ENCODE measurements at places on chromosomes 12 and 14.

DNA sequence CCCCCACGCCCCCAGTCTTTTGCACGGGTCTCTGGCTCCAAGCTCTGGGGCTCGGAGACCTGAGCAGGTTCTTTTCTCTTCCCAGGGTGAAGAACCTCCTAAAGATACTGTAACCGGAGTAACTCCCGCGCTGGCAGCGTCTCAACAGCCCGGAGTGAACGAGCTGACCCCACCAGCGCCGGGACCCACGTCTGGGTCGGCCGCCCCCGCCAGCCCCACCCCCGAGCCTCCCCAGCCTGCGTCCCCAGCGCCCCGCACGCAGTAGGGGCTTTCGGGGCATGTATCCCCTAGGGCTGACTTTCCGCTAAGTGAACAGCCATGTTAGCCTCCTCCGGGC lies 858 bp downstream of the SLC35F4 start:
- DNase-seq: no peak

DNA sequence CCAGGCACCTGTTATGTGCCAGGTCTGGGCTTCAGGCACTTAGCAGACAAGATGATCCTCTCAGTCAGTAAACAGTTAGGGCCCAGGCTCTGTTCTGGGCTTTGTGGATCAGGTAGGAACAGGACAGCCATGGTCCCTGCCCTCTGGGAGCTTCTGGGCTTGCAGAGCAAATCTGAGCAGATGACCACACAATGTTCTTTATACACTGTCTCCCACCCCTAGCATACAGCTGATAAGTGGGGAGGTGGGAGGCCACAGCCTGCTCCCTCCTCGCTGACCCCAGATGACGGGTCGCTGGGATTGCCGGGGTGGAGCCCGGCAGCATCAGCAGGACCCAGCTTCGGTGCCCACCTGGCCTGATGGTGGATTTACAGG lies 53.1 kb upstream of the RIN3 start:
- DNase-seq: no peak

GRCh38 chr14:51473808-51474565 lies 177.7 kb upstream of the FRMD6 start:
- DNase-seq: no peak

GRCh38 chr12:102883204-102883799 lies 33.7 kb downstream of the PAH start:
- no peak for DNase-seq

GRCh38 chr12:103503546-103504480 lies 8.0 kb upstream of the C12orf42 start:
- DNase-seq: peak; percentile 44

DNA sequence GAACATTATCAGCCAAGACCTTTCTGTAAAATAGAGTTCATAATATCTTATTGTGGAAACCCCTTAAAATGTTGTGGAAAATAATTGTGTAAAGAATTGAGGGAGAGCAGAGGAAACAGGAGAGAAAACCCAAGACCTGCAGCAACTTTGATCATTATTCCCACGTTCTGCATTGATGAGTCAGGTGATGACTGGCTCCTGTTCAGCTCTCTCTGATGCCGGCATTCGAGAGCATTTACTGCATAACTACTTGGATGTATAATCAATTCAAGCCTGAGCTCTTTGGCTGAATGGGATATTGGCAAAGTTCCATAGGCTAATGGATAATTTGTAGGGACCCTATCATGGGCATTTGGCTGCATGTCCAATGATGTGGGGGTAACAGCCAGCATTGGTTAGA lies 176.3 kb upstream of the ARID2 start:
- no peak for DNase-seq

DNA sequence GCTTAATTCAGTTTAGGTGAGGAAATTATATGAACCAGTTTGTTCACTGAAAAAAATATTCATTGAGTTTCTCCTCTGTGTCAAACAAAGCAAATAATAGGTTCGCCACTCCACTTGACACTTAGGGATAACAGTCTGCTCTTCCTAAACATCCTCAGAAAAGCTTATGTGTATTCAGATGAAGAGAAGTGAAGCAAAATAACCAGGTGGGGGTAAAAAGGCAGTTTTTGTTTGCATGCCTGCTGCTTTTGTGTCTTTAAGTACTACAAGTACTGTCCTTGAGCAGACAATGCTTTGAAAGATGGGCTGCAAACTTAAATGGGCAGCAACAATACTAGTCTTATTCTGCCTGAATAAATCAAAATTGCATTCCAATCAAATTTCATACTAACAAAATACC lies 910.7 kb upstream of the MDGA2 start:
- no peak for DNase-seq
